ENCODE measurements at places on chromosomes 12 and 14. TPM values are rescaled to one million over a fixed set of nuclear protein-coding genes. Genes with fewer than 3 reads are reported as not detected.

DNA sequence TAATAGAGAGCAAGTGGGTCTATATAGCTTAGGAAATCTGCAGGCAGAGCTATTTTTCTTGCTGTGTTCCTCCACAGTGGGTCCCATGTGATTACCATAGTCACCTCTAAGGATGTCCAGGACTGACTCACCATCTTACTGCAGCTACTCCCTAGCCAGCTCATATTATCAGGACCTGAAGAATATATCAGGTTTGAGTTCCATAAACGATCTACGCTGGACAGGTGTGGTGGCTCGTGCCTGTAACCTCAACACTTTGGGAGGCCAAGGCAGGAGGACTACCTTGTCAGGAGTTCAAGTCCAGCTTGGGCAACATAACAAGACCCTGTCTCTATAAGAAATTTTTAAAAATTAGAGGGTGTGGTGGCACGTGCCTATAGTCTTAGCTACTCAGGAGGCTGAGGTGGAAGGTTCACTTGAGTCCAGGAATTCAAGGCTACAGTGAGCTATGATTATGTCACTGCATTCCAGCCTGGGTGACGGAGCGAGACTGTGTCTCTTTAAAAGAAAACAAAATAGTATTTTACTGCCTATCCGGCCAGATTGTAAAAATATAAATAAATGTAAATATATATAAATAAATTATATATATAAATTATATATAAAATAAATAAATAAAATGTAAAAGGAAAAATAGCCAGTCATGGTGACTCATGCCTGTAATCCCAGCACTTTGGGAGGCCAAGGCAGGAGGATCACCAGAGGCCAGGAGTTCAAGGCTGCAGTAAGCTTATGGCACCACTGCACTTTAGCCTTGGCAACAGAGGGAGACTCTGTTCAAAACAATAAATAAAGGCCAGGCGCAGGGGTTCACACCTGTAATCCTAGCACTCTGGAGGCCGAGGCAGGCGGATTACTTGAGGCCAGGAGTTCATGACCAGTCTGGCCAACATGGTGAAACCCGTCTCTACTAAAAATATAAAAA lies 6.9 kb upstream of the SPRYD4 start:
- no peak for DNase-seq

NRIP2 gene
- polyA plus RNA-seq, result not detected

TAPBPL gene
- polyA plus RNA-seq, result 28.6 TPM

- no peak for DNase-seq
Observed at GRCh38 chr14:98867146-98867545, 404.9 kb downstream of the BCL11B start.

- no peak for DNase-seq
Observed at GRCh38 chr14:31530136-31530535, 31.1 kb upstream of the NUBPL start.
